Mammary microvascular endothelial cell (primary cell): ENCODE measurements at places on chromosomes 5 and 9. TPM values are rescaled to one million over a fixed set of nuclear protein-coding genes. Genes with fewer than 3 reads are reported as not detected.

PDGFRB gene
- 0.69 and 1.6 TPM in 2 replicates for total RNA-seq

PTGS1 gene
- total RNA-seq, result 0.59 and 1.5 TPM in 2 replicates

RNF183 gene
- not detected in 2 replicates for total RNA-seq

GLRA1 gene
- total RNA-seq, result not detected in 2 replicates

RANBP3L gene
- not detected in 2 replicates for total RNA-seq

ANGPTL2 gene
- 13.6 and 14.1 TPM in 2 replicates for total RNA-seq

DDX4 gene
- total RNA-seq, result not detected in 2 replicates

UNC5A gene
- total RNA-seq, result 0.87 and 1.1 TPM in 2 replicates

OR2Y1 gene
- total RNA-seq, result not detected in 2 replicates

IFNA21 gene
- not detected in 2 replicates for total RNA-seq

ZNF300 gene
- total RNA-seq, result 3.4 and 3.7 TPM in 2 replicates

ZNF483 gene
- 0.47 and 0.69 TPM in 2 replicates for total RNA-seq

BSPRY gene
- not detected in 2 replicates for total RNA-seq

F2RL2 gene
- total RNA-seq, result 0.25 TPM in 1 of 2 replicates, not detected in the other

GFPT2 gene
- total RNA-seq, result 6.9 and 7.6 TPM in 2 replicates

PAEP gene
- not detected in 2 replicates for total RNA-seq

C5orf47 gene
- total RNA-seq, result not detected in 2 replicates

PCDHB12 gene
- 0.05 and 0.13 TPM in 2 replicates for total RNA-seq

SPATA31E1 gene
- not detected in 2 replicates for total RNA-seq

CYLC2 gene
- total RNA-seq, result not detected in 2 replicates

C9orf153 gene
- not detected in 2 replicates for total RNA-seq

FREM1 gene
- total RNA-seq, result under 0.01 TPM in 1 of 2 replicates, not detected in the other

WDR31 gene
- total RNA-seq, result 0.79 and 0.80 TPM in 2 replicates

LRRC70 gene
- 18.3 and 19.9 TPM in 2 replicates for total RNA-seq

PCDHGA5 gene
- total RNA-seq, result 0.53 and 0.79 TPM in 2 replicates

CAMK2A gene
- total RNA-seq, result not detected in 2 replicates

CDC20B gene
- not detected in 2 replicates for total RNA-seq

FRRS1L gene
- total RNA-seq, result not detected in 2 replicates

MSX2 gene
- total RNA-seq, result 0.25 TPM in 1 of 2 replicates, not detected in the other

SLC9A3 gene
- 4.0 and 4.2 TPM in 2 replicates for total RNA-seq

CCNO gene
- 0.13 and 0.44 TPM in 2 replicates for total RNA-seq

ODF2 gene
- 29.8 and 31.4 TPM in 2 replicates for total RNA-seq
